ENCODE measurements at places on chromosomes 2 and 18. TPM values are rescaled to one million over a fixed set of nuclear protein-coding genes. Genes with fewer than 3 reads are reported as not detected.

Gene LINC00305
- total RNA-seq: not detected

Gene DSG1
- 8.5 TPM for total RNA-seq

Gene TSPYL6
- total RNA-seq: 0.44 TPM

Gene DNAJC5G
- total RNA-seq: not detected

Gene DUSP2
- total RNA-seq: 8.1 TPM

Gene DPP10
- total RNA-seq: 22.3 TPM

Gene SYT4
- total RNA-seq: 68.5 TPM

Gene SERPINB11
- total RNA-seq: 0.93 TPM

Gene MAPK4
- 16.1 TPM for total RNA-seq

Gene CLASP1
- total RNA-seq: 201 TPM

Gene IL18R1
- 1.6 TPM for total RNA-seq

Gene NOL4
- 72.9 TPM for total RNA-seq

Gene RNF181
- total RNA-seq: 67.1 TPM

Gene DLX1
- total RNA-seq: 0.88 TPM

Gene ANKRD53
- total RNA-seq: 9.1 TPM

Gene ZBTB7C
- total RNA-seq: 15.1 TPM

Gene GALNT13
- 82.7 TPM for total RNA-seq

Gene ACVR1C
- 0.44 TPM for total RNA-seq

Gene ERFE
- 1.4 TPM for total RNA-seq

Gene FOXI3
- total RNA-seq: 7.1 TPM

Gene TRIM43
- total RNA-seq: not detected

Gene NHEJ1
- total RNA-seq: 12.1 TPM

Gene KCNJ3
- 9.5 TPM for total RNA-seq

Gene EVX2
- total RNA-seq: not detected

Gene CROCC2
- total RNA-seq: 0.16 TPM

Gene HMSD
- 2.8 TPM for total RNA-seq

Gene EFHD1
- total RNA-seq: 5.9 TPM

Gene G6PC2
- 4.2 TPM for total RNA-seq

Gene PLEK
- total RNA-seq: 7.2 TPM

Gene MRO
- 1.3 TPM for total RNA-seq

Gene NOSTRIN
- 8.8 TPM for total RNA-seq

Gene UGT1A10
- not detected for total RNA-seq

Gene SPEG
- total RNA-seq: 17.4 TPM

Gene DCDC2C
- total RNA-seq: 1.6 TPM

Gene OR6B2
- not detected for total RNA-seq

Gene PROKR1
- total RNA-seq: 3.1 TPM

Gene CD207
- 5.3 TPM for total RNA-seq

Gene ASB1
- total RNA-seq: 22.1 TPM

Gene GRB14
- 7.8 TPM for total RNA-seq

Gene NT5DC4
- total RNA-seq: 0.22 TPM

Gene LYG2
- total RNA-seq: not detected

Gene ST8SIA3
- total RNA-seq: 5.5 TPM

Gene HNMT
- total RNA-seq: 29.9 TPM

Gene SIX3
- total RNA-seq: 35.2 TPM

Gene AKAIN1
- total RNA-seq: 1.3 TPM

Gene VWC2L
- total RNA-seq: 11.5 TPM

Gene NBAS
- 91.9 TPM for total RNA-seq

Gene PLGLB2
- total RNA-seq: 4.6 TPM

Gene SEC11C
- 39.1 TPM for total RNA-seq

Gene ARL5A
- 96.2 TPM for total RNA-seq

Gene PLCD4
- 29.4 TPM for total RNA-seq

Gene TMEM182
- total RNA-seq: 42.3 TPM

Gene SETBP1
- 52.0 TPM for total RNA-seq
